ENCODE measurements at places on chromosomes 5 and 9. TPM values are rescaled to one million over a fixed set of nuclear protein-coding genes. Genes with fewer than 3 reads are reported as not detected.

The SPINK4 gene
- polyA plus RNA-seq: not detected

DNA sequence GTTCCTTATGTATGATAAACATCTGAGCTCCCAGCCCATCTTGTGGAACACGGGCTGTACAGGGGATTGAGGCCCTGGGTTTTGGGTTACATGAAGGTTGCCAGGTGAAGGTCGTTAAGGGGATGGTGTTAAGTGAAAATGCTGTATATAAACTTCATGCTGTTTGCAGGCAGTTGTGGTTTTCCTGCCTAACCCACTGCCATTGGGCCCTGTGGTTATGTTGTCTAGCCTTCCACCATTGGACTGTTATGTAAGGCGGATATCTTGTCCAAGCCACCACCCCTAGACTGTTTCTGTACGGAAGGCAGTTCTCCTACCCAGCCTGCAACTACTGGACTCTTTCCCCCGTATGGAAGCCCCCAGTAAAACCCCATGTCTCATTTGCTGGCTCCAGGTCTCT, 246.1 kb downstream of the KIF4B start:
- DNase-seq: no peak

GRCh38 chr9:31996331-31996730, 388.1 kb upstream of the ACO1 start:
- DNase-seq: no peak

- DNase-seq: no peak
These were observed 27.8 kb upstream of the LARP1 start for GRCh38 chr5:154727361-154727760.

- DNase-seq: no peak
These were observed 82.9 kb downstream of the ADGRV1 start for GRCh38 chr5:90641528-90641927.

All from renal pelvis (tissue), 12 donors.